ENCODE measurements at places on chromosomes 4 and X.

DNA sequence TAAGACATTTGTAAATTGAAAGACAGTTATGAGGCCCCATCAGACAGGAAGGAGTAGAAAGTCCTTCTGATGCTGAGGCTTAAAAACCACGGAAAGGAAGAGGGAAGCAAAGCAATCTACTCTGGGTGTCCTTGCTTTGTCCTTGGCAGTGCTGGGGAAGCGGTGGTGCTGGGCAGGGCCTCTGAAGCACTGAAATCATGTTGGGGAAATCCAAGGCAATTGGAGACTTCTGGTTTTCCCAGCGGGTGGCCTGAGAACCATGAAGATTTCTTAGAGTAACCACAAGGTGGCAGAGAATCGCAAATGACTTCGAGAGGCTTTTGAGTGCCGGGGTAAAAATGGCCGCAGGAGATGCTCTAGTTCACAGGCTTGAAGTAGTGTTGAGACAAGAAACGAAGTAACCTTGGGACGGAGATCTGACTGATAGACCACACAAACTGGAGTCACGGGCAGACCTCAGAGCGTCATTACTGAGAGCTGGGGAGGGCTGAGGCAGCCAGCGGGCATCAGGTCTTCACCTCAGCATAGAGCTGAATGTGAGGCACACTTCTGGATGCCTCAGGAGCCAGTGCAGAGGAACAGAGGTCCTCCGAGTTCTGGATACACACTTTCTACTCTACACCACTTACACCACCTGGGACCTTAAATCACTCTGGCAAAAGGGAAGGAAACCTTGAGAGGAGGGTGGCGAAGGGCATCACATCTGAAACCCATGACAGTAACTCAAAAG is 130.7 kb upstream of the GPRIN3 start:
- peak; percentile 70 for DNase-seq

GRCh38 chr4:63020661-63021060 is 1388.6 kb downstream of the TECRL start:
- no peak for DNase-seq

DNA sequence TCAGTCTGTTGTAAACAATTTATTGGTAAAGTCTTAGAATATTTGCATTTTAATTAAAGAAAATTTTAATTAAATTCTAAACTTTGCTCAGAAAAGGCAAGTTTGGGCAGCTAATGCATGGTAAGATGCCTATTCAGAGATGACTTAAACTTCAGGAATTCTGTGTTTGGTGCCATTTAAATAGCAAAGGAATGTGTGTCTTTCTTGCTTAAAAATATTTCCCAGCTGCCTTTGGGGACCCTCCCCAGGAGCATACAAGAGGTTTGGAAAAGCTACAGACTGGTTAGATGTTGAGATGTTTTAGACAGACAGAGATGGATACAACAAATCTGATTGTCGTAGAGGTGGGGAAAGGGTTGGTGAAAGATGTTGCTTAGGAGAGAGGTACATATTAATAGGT is 36.5 kb downstream of the AFF2 start:
- no peak for DNase-seq

DNA sequence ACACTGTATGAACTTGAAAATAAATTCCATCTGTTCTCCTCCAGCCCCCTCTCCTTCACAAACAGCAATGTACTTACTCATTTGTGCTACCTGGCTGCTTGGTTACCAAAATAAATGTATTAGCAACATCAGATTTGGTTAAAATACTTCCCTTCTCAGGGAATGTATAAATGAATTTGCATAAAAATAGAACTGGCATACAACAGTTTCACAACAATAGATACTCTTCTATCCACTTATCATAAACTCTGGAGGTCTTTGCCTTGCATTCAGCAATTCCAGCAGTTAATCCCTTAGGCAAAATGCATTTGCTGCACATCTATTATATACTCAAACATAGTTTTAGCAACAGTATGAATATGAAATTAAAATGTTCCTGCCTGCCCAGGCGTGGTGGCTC is 658.2 kb downstream of the CENPC start:
- DNase-seq: no peak

DNA sequence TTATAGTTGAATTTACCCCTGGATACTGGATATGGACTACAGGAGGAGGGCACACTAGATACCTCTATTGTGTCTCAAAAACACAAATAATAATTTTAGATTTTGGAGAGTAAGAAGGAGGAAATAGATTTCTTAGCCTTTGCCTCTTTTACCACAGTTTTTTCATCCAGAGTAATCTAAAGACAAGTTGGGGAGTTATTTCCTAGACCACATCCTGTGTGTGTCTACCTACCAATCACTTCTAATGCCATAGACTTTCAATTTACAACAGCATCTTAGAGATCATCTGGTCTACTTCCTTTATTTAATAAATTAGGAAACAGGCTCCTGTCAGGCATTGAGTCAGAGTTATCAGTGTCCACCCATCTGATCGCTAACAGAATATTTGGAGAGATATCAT is 191.5 kb downstream of the EDA start:
- no peak for DNase-seq

DNA sequence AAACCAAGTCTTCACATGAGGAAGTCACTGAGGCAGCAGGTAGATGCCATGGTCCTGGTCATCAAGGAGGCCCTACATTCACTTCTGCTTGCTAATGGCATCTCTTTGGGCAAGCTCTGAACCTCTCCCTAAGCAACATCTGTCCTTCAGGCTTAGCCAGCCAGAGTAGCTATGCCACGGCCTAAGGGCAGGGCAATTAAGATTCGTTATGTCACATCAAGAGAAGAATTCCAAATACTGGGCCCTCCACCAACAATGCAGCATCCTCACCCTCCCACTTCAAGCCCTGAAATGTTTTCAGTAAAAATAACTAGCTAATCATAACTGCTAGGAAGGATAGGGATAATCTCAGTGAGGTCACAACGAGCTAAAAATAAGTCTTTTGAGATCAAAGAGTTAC is 120.7 kb upstream of the HCCS start:
- DNase-seq: no peak

DNA sequence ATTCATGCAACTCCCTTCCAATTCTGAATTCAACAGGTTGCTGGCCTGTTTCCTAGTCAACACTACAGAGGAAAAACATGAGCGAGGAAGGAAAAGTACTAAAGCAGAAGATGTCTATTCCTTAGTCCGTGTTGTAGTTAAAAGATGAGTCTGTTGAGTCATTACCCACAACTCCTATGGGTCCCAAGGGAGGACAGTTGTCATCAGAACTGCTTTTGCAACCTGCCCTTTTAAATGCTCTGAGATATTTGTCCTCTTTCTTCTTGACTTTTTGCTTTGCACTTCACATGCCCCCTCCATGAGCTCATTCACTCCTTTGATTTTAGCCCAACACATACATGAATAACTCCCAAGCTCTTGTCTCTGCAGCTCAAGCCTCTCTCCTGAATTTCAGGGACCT is 119.2 kb downstream of the CORIN start:
- no peak for DNase-seq

DNA sequence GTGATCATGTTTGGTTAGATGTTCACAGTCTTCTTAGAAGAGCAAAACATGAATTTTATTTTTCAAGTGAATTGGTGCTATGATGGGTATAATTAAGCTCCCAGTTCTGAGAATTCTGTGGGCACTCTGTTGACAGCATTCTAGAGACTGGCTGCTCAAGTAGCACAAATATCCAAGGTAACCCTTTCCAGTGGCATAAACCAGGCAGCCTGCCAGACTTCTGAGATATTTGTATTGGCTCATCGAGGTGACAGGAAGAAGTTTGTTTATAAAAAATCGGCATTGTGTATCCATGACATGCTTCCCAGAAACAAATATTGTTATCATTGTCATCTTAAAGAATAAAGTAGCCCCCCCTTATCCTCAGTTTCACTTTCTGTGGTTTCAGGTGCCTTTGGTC is 28.3 kb downstream of the LANCL3 start:
- no peak for DNase-seq

DNA sequence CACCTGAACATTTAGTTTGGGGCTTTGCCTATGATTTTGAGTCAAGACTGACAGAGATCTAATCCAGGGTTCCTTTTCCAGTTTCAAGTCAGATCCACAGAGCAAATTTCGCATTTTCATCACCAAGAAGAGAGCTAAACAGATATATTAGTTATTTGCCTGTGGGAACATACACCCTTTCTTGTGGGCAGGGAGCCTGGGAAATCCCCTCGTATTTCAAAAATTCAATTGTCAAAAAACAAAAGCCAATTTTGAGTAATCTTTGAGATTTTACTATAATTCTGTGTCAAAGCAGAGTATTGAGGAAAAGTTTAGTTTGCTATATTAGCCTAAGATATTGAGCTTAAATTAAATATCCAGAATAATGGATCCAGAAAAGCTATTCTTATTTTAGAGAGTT is 56.6 kb downstream of the AFM start:
- no peak for DNase-seq

- DNase-seq: no peak
These were observed 46.1 kb upstream of the GPR78 start for GRCh38 chr4:8534129-8534528.

- no peak for DNase-seq
These were observed 23.8 kb downstream of the VCX2 start for GRCh38 chrX:8147226-8147625.

GRCh38 chr4:143347484-143348111 is 10.9 kb downstream of the GAB1 start:
- DNase-seq: no peak

DNA sequence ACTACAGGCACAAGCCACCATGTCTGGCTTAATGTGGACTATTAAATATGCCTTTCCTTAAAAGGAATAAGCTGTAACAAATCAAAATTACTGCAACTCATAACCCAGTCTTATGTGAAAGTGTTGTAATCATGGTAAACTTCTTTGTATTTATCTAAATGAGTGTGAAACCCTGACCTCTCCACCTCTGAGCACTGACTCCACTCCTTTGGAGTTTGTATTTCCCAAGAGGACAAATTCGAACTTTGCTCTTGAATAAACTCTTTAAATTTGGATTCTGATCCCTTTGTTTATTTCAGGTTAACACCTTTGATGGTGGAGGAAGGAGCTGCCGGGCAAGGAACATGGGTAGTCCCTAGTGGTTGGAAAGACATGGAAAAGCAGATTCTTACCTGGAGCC is 48.3 kb upstream of the FAM9A start:
- DNase-seq: no peak

- DNase-seq: no peak
These were observed 10.9 kb downstream of the PPP2R2C start for GRCh38 chr4:6461301-6462165.

GRCh38 chr4:173990126-173990868 is 293.2 kb downstream of the FBXO8 start:
- DNase-seq: no peak

DNA sequence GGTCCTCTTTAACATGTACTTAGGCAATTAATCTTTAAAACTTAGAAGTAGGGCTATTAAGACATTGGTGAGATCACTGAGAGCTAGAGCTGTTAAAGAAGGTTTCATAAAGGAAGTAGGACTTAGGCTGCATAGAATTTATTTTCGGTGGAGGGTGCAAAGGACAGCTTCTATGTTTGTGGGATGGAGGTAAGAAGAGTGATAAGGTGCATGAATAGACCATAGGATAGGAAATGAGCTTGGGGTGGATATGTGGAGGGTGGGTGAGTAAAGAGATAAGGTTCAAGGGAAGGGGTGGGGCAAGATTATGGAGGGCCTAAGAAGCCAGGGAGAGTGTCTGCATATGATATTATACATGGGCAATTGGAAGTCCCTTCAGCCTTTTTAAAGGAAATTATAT is 15.9 kb downstream of the RTL9 start:
- DNase-seq: no peak

GRCh38 chr4:76028350-76028765 is 5.1 kb upstream of the CXCL10 start:
- DNase-seq: peak; percentile 4

GRCh38 chrX:111506826-111507225 is 4.6 kb upstream of the SERTM2 start:
- no peak for DNase-seq

- DNase-seq: no peak
These were observed 48.6 kb upstream of the PARM1 start for GRCh38 chr4:74884266-74884665.

- no peak for DNase-seq
These were observed 93.0 kb upstream of the PLS3 start for GRCh38 chrX:115467961-115468360.

DNA sequence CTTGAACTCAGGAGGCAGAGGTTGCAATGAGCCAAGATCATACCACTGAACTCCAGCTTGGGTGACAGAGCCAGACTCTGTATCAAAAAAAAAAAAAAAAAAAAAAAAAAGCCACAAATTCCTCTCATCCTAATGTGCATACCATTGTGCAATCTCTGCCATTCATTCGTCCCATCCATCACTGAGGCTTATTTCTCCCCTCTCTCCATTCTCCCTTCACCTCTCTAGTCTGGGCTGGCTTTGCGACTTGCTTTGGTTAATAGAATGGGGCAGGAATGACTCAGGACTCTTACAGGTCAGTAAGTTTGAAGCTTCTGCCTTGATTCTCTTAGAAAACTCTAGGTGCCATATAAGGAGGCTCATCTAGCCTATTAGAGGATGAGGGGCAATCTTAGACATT is 60.3 kb upstream of the DDX3X start:
- no peak for DNase-seq

- DNase-seq: no peak
These were observed 109.7 kb downstream of the NKX6-1 start for GRCh38 chr4:84389406-84389805.

DNA sequence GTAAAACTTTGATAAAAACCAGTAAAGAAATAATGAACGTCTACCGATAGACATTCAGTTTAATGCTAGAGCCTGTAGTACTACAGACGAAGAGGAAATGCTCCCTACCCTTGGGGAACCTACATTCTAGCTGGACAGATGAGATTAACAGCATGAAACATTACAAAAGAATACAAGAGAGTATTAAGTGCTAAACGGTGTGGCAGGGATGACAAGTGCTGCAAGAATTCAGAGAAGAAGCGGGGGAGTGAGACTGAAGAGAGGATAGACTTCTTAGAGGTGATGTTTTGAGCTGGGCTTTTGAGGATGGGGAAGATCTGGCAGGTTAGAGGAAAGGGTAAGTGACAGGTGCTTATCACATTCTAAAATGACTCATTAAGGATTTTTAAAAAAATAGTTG is 52.6 kb upstream of the ESX1 start:
- DNase-seq: no peak

DNA sequence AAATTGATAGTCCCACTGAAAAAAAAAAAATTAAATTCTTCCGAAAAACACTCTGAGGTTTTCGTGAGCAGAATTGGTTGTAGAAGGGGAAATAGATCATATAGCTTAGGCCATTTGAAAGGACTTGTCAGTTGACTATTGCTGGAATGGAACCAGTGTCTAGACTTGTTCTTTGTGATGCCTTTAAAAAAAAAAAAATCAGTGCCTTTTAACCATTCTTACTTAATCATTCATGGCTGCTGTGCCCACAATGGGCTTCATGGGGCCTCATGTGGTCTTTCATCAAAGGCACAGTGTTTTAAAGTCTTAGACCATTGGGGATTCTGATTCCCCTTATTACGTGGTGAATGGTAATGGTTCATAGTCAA is 139.3 kb downstream of the AFF1 start:
- no peak for DNase-seq
